ENCODE measurements at places on chromosomes 16 and 17. TPM values are rescaled to one million over a fixed set of nuclear protein-coding genes. Genes with fewer than 3 reads are reported as not detected.

The PLLP gene
- total RNA-seq = 1.1 TPM

DNA sequence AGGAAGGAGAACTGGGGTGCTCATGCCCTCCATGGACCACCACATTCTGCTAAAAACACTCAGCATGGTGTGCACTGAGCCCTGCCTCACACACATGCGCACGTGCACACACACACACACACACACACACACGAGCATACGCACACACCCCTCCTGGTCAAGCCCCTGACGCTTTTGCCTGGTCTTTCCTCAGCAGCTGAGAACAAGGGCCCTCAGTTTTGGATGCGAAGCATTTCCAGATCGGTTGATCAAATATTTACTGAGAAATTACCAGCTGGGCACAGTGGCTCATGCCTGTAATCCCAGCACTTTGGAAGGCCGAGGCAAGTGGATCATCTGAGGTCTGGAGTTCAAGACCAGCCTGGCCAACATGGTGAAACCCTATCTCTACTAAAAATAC lies 20.1 kb upstream of the RAI1 start:
- H3K27ac ChIP-seq = no peak overlapping the region
- H3K27me3 ChIP-seq = no peaks in the 10 kb centered on the region
- no peak for DNase-seq

The EIF1 gene
- total RNA-seq = 610 TPM

- H3K36me3 ChIP-seq = no peaks in the 10 kb centered on the region
- no peak overlapping the region for H3K27ac ChIP-seq
- DNase-seq = no peak
- no peak overlapping the region for H3K4me3 ChIP-seq
Measured at GRCh38 chr17:35900280-35900679, 20.1 kb upstream of the CCL5 start.

- no peak overlapping the region for H3K4me3 ChIP-seq
- peaks cover 15% of the 10 kb centered on the region for H3K4me1 ChIP-seq
- DNase-seq = no peak
- H3K27ac ChIP-seq = no peak overlapping the region
- peaks cover 38% of the 10 kb centered on the region for H3K36me3 ChIP-seq
- H3K27me3 ChIP-seq = no peaks in the 10 kb centered on the region
Measured at GRCh38 chr16:89117227-89117974, 23.7 kb downstream of the ACSF3 start.

The PPP1R27 gene
- 0.35 TPM for total RNA-seq

GRCh38 chr16:73053364-73054124 lies 5.6 kb upstream of the ZFHX3 start:
- no peaks in the 10 kb centered on the region for H3K27me3 ChIP-seq
- H3K27ac ChIP-seq = no peak overlapping the region
- no peaks in the 10 kb centered on the region for H3K36me3 ChIP-seq
- DNase-seq = no peak
